T-helper 17 cell (primary cell): ENCODE measurements at places on chromosomes 13 and 19. TPM values are rescaled to one million over a fixed set of nuclear protein-coding genes. Genes with fewer than 3 reads are reported as not detected.

DNA sequence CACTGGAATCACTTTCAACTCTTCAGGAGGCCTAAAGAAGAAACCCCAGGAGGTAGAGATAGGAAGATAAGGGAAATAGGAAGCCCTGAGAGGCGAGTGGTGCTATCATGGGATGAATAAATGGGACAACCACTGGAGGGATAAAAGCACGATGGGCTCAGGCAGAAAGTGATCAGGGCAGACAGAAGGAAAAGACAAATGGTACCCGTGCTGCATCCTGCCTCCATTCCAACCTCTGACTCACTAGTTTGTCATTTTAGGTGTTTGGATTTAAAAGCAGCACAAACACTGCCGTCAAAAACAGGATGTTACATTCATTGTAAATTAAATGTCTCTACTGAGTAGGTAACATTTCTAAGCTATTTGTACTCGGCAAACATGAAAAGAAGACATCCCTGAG, 314.3 kb upstream of the HTR2A start:
- DNase-seq: no peak

DNA sequence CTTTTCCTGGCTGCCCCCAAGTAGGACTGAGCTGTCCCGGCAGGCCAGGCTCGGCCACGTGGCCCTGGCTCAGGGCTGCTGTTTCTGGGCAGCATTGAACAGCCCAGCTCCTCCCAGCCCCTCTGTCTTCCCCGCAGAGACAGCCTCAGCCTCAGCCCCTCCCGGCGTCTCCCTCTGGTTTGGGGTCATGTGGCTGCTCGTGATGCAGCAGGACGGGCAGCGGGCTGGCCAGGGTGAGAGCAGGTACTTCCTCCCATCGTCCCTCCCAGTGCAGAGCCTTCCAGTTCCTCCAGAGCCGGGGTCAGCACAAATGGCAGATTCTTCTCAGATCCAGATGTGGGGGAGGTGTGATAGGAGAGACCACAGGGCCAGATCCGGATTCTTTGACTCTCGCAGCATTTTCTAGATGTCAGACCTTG, 114.6 kb downstream of the KDM4B start:
- DNase-seq: no peak

DNA sequence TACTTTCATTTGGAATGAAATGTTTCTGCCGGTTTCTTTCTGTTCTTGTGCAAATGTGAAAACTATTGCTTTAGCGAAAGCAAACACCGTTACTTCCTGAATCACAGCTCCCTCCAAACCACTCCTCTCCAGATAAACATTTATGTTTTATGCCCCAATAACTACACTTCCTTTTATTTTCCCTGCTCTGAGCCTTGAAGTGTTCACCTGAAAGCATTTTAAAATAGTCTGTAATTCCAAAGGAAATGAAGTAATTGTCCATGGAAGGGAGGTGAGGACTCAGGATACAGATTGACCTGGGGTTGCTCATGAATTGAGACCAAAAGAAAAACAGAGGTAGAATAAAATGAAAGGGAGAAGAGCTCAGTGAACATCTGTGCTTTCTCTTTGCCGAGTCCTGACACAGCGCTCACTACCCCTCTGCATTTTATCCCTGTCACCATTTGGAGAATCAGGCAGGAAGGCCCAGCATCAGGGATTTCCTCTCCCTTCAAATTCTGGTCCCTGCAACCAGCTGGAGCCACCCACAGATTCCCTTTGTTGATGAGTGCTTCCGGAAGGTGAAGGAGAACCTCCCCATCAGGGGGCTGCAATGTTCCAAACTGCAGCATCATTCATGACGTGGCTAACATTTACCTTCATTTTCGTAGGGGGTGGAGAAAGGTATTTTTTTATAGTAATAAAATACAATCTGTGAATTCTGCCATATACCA, 171.9 kb downstream of the ITGBL1 start:
- no peak for DNase-seq

GRCh38 chr13:23731709-23732108, 157.5 kb downstream of the MIPEP start:
- no peak for DNase-seq

The ZNF429 gene
- 12.4 TPM for total RNA-seq

- no peak for DNase-seq
Observed at GRCh38 chr13:28657784-28658538, 969 bp upstream of the POMP start.

- DNase-seq: no peak
Observed at GRCh38 chr19:57949702-57950101, 2.2 kb upstream of the ZNF256 start.

The ANGPTL8 gene
- total RNA-seq: not detected

- DNase-seq: peak; percentile 63
Observed at GRCh38 chr19:584240-585001, 5.3 kb upstream of the HCN2 start.

GRCh38 chr13:104996022-104996421, 1539.4 kb downstream of the EFNB2 start:
- DNase-seq: no peak

The NAPA gene
- total RNA-seq: 133 TPM
